ENCODE measurements at places on chromosomes 7 and 10. TPM values are rescaled to one million over a fixed set of nuclear protein-coding genes. Genes with fewer than 3 reads are reported as not detected.

Gene PRLHR
- not detected for polyA plus RNA-seq

Gene TMEM184A
- polyA plus RNA-seq: 14.3 TPM

Gene INMT
- 0.03 TPM for polyA plus RNA-seq

Gene C10orf62
- not detected for polyA plus RNA-seq

Gene ZNF736
- polyA plus RNA-seq: 0.01 TPM

Gene MYL10
- not detected for polyA plus RNA-seq

Gene EPHA1
- polyA plus RNA-seq: not detected

Gene MMP21
- 0.04 TPM for polyA plus RNA-seq

Gene SFRP4
- 8.4 TPM for polyA plus RNA-seq

Gene AMZ1
- 0.05 TPM for polyA plus RNA-seq

DNA sequence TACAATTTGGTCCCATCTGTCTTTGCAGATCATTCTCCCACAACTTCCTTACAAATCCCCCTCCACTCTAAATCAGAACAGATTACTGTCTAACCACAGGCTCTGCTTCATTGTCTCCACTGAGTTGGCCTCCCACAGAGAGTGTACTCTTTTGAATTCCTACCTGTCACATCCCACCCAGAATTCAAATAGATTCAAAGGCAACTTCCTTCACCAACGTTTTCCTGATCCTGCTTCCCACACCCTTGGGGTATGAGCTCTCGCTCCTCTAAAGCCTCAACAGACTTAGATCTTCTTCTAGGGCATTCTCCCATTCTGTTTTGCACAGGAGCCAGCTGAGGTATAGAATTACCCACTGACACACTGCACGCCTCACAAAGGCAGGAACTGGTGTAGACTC, 197.8 kb upstream of the CDCA7L start:
- DNase-seq: no peak

- DNase-seq: no peak
Measured at GRCh38 chr10:97659589-97659988, 19.1 kb downstream of the PI4K2A start.

- DNase-seq: no peak
Measured at GRCh38 chr7:16670021-16670420, 24.0 kb downstream of the BZW2 start.

- no peak for DNase-seq
Measured at GRCh38 chr10:64658528-64658927, 1137.3 kb downstream of the REEP3 start.

DNA sequence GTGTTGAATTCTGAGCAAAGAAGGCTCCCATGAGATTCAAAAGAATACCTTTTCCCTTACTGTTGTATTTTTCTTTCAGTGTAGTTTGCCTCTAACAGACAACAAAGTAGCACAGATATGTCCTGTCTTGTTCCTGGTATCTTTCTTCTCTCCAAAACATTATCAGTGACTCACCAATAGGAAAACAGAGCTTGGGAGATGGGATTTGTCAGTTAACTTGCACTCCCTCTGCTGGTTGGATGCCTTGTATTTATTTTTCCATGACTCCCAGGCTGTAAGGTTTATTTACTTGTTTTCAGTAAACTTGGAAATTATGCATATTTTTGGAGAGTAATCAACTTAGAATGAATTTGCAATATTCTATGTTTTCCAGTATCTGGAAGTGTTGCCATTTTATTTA, 129.7 kb downstream of the SAMD9 start:
- DNase-seq: peak; percentile 8

DNA sequence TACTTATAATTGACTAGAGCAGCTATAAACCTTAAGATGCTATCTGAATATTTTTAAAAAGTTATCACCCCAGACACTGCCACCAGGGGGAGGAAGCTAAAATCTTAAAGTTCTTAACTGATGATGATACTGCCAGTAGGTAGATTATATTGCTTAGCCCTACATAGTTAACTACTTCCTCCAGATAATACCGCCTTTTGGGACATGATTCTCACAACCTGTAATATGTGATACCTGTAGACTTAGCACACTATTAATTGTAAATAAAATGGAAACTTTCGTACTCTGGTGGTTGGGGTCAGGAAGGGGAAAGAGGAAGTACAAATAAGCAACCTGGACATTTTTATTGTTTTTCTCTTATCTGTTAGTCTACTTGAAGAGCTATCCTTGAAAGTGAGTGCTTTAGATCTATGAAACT, 268.9 kb downstream of the ADK start:
- peak; percentile 25 for DNase-seq

- no peak for DNase-seq
Measured at GRCh38 chr10:76729841-76730487, 907.6 kb downstream of the KCNMA1 start.

GRCh38 chr7:5462216-5462615, 38.6 kb upstream of the TNRC18 start:
- no peak for DNase-seq

DNA sequence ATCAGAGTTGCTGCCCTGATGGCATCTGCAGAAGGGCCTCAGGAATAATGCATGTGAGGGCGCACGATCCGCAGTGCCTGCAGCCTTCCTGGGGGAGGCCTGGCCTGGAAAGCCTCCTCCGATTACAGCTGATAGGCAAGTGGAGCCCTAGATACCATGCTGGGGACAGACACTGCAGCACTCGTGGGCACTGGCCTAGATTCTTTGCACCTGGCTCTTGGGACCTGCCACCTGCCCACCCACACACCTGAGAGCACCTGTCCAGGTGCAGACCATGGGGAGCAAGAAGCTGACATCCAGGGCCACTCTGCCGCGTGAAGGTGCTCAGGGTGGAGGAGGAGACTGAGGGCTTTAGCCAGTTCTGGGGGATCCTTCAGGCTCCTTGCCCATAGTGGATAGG, 14.8 kb downstream of the YKT6 start:
- DNase-seq: no peak

GRCh38 chr7:157440346-157441022, 103.7 kb downstream of the DNAJB6 start:
- DNase-seq: no peak

DNA sequence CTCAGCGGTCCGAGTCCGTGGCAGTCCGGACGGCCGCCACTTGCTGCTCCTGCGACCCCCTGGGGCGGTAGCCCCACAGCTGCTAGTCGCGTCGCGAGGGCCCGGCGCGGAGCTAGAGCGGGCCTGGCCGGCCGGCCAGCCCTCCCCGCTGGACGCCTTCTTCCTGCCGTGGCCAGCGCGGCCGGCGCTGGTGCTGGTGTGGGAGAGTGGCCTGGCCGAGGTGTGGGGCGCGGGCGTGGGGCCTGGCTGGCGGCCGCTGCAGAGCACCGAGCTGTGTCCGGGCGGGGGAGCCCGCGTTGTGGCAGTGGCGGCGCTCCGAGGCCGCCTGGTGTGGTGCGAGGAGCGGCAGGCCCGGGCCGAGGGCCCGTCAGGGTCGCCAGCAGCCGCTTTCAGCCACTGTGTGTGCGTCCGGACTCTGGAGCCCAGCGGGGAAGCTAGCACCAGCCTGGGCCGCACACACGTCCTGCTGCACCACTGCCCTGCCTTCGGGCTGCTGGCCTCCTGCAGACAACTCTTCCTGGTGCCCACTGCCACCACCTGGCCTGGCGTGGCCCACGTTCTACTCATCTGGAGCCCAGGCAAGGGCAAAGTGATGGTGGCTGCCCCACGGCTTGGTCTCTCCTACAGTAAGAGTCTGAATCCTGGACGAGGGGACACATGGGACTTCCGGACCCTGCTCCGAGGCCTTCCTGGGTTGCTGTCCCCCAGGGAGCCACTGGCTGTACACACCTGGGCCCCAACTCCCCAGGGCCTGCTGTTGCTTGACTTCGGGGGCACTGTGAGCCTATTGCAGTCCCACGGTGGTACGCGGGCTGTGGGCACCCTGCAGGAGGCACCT, 631 bp downstream of the HPS6 start:
- DNase-seq: peak; percentile 48

DNA sequence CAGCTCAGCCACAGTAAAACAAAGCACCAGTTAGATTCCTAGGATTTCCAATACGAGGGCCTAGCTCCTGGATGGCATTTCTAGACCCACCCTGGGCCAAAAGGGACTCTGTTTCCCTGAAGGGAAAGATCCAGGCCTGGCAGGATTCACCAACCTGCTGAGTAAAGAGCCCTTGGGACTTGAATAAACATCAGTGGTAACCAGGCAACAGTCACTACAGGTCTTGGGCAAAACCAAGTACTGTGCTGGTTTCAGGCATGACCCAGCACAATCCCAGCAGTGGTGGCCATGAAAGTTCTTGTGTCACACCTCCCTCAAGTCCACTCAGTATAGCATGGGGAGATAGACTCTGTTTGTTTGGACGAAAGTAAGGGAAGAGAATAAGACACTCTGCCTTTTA, 31.0 kb upstream of the STARD3NL start:
- DNase-seq: no peak

DNA sequence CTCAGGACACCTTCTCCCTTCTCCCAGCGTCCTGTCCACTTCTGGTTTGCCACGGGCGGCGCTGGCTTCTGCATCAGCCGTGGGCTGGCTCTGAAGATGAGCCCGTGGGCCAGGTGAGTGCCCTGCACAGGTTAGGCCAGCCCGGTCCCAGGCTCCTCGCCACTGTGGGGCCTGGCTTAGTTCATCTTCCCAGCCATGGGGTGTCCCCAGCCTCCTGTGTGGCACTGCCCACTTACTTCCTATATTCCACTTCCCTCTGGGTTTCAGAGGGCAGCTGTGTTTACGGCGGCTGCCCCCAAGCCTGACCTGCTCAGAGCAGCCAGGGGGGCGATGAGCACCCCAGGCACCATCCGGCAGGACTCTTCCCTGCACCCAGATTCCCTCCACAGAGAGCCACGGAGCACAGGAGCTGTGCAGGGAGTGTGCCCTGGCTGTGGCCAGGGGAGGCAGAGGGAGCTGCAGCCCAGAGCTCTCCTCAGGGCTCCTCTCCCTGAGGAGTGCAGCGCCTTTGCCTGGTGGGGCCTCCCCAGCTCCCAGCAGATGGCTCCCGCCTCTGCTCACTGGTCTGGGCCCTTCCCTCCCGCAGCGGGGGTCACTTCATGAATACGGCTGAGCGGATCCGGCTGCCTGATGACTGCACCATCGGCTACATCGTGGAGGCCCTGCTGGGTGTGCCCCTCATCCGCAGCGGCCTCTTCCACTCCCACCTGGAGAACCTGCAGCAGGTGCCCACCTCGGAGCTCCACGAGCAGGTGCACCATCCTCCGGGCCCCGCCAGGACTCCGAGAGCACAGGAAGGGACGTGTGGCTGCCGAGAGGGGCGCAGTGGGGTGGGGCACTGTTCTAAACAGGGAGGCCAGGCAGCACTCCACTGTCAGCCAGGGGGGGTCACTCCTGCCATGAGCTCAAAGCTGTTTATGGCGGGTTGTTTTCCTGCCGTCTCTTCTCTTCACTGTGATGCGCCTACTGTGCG, 6.4 kb downstream of the LFNG start:
- DNase-seq: no peak

DNA sequence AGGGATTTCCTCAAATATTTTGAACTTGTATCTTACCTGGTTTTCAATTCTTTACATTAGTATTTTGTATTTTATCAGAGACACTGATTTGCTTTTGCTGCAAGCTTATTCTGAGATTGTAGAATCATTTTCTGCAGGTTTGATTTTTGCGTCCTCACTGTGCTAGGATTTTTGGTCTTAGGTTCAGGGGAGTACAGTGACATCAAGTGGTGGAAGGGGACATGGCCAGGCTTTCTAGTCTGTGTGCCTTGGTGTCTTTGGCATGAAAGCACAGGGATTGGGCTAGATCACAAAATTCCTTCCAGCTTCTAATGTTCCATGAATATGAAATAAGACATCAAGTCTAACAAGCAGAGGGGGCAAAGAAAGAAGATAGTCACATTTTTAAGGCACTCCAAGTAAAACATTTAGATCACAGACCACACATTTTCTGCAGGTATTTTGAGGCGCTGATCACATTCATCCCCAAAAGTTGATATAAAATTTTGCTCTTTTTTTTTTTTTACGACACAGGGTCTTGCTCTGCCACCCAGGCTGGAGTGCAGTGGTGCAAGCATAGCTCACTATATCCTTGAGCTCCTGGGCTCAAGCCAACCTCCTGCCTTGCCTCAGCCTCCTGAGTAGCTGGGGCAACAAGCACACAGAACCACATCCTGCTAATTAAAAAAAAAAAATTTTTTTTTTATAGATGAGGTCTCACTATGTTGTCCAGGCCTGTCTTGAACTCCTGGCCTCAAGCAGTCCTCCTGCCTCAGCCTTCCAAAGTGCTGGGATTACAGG, 124.4 kb downstream of the PON1 start:
- peak; percentile 80 for DNase-seq

DNA sequence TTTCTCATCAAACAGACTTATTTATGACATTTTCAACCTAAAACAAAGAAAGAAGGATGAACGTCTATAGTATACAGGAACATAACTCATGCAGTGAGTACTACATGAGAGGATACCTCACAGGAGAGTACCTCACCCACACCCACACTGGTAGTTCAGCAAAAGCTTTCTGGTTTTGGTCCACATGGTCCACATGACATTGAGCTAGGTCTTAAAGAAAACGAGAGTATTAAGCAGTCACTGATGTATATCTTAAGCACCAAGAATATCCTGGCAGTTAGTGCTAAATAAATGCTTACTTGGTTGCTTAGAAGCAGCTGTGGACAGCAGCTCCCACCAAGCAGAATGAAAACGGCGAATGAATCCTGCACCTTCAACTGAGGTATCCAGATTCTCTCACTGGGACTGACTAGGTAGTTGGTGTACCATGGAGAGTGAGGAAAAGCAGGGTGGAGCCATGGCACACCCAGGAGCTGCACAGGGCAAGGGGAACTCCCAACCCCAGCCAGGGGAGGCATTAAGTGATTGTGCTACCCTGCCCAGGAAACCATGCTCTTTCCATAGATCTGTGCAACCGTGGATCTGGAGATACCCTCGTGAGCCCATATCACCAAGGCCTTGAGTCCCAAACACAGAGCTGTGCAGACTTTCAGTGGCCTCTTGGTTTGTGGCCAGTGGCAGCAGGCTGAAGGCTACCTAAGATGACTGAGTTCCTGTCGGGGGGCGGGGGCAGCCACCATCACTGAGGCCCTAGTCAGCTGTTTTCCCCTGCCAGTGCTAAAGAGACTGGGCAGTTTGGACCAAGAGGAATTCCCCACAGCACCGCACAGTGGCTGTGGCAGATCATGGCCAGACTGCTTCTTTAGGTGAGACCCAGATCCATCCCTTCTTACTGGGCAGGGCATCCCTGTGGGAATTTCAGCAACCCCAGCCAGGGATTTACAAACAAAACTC, 143.4 kb downstream of the SGMS1 start:
- no peak for DNase-seq

DNA sequence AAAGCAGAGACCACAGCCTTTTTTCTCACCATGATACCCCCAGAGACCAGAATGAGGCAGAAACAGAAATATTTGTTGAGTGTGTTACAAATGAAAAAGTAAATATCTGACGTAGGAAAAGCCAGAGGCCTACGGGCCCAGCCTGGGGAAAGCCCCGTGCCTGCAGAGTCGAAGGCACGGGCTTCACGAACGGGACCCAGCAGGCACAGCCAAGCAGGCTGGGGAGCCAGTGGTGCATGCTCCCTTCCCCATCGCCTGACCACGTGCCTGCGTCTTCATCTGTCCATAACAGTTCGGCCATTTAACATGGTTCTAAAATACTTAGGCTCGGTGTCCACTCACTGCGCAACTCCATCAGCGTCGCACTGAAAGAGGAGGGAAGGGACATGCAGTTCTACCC, 50.8 kb downstream of the SLIT1 start:
- DNase-seq: no peak
